ENCODE measurements at places on chromosomes 3 and 15.

DNA sequence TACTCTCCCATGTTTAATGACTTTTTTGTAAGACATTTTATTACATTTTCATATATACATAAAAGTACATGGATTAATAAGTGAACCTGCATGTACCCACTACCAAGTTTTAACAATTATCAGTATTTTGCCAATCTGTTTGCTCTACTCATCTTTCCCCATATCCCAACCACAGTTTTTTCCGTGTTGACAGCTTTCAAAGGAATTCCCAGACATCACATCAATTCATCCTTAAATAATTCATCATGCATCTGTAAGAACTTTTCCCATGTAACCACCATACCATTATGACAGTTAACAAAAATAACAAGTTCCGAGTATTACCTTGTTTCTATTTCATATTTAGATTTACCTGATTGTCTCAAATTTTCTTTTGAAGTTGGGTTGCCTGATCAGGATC is 436.7 kb downstream of the PDCD6IP start:
- DNase-seq, result no peak

DNA sequence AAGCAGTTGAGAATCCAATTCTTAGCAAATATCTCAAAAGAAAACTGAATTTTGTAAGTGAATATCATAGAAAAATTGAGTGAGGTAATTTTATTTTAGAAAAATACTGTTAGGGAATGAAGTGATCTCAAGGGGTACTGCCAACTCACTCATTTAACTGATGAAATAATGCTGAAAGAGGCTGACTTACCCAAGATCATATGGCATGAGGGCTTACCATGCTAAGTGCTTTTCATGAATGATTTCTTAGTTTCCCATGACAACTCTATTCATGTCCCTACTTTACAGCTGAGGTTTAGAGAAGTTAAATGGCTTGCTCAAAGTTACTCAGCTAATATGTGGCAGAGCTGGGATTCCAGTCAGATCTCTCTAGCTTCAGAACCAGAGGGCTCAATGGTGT is 30.6 kb downstream of the CCDC14 start:
- DNase-seq, result no peak

DNA sequence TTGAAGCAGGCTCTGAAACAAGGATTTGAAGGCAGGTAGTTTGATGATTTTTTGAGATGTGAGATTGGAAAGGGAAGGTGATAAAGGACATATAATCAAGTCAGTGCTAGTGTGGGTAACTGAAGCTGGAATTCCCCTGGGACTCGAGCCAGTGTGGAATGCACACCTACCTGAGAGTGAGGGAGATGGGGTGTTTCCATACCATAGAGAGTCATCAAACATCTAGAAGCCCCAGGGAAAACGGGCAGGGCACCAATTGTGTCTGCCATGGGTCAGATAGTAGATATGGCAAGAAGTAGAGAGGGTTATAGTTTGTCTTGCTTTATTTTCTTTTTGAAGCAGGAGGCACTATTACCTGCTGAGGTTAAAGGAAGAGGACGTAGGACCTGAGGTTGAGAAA is 120.0 kb downstream of the SSR3 start:
- no peak for DNase-seq

DNA sequence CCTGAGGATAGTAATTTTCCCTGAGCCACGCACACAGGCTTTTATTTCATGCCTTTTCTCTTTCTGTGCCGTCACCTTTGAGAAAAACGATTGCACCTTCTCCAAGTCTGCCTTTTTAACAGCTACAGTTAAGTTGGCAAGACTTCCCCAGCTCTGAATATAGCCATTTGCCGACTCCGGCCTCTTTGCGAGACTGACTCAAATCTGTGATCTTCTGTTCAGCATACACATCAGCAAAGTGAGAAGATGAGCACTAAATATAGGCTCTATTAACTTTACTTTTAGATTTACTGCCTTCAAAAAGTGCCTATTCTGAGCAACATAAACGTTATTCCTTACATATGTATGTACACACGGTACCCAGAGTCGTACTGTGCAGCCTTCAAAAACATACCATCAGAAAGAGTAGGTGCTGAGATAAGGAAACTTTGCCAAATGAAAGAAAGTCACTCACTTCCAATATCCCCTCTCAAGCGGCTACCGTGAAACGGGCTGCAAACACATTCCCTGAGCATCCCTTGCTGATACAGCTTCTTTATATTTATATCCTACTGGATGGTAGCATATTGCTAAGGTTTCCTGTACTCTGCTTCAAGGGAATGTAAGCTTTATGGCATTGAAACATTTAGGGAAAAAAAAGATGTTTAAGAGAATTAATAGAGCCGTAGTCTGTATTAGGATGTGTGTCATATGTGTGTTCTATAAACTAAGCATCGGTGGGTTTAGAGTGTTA is 283.3 kb upstream of the TPRG1 start:
- no peak for DNase-seq

- DNase-seq, result no peak
Measured at GRCh38 chr3:16848007-16848406, 36.7 kb upstream of the PLCL2 start.

DNA sequence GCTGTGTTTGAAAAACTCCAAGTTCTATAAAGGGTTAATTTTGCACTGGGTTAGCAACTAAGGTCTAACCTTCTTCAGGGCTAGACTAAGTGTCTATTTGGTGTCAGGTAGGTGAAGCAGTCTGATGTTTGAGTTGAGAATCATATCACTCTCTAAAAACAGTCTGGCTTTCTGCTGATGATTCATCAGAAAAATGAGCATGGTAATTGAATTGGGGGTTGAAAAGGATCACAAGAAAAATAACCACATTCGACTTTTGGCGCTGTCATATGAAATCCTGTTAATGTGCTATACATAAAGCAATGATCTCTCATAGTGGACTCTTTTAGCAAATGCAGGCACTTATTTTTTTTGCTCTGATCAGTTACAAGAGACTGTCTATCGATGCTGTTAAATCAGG is 242.2 kb upstream of the AZI2 start:
- no peak for DNase-seq

DNA sequence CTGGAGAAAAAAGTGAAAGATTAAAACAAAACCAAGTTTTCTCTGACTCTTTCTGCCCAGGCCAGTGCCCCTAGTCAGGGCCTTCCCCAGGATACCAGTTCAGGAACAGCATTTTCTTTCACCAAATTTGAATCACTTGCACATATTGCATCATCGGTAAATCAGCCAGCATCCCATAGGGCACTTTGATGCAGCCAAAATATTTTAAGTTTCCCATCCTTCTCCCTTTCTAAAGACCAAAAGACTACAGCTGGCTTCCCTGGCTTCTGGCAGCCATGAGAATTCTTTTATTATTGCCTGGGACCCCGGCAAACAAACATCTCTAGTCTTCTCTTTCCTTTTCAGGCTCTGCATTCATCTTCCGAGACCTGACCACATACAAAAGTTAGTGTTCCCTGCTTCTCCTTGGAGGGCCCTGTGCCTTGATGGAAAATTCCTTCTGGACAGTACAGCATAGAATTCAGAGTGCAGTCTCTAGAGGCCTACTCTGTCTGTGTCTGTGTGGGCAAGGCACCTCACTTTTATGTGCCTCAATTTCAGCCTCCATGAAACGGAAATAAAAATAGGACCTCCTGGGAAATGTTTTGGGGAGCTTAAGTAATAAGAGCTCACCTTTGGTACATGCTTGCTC is 348.0 kb downstream of the VPS13C start:
- no peak for DNase-seq

GRCh38 chr3:28586325-28586724 is 237.7 kb upstream of the AZI2 start:
- no peak for DNase-seq

DNA sequence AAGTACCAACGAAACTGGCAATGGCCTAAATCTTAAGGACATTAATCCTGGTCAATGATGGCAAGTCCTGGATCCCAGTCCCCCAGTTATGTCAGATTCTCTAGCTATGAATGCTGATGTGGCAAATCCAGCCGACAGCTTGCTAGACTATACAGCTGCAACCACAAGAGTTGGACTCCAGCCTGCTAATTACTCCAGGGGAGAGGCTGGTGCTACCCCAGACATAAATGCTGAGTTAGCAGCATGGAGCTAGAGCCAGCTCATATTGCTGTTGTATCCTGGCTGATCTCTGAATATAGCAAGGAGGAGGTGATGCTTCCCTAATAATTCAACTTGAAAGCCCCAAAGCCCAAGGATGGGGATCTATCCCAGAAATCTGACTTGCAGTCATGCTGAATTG is 207.1 kb downstream of the LRRN1 start:
- DNase-seq, result no peak

DNA sequence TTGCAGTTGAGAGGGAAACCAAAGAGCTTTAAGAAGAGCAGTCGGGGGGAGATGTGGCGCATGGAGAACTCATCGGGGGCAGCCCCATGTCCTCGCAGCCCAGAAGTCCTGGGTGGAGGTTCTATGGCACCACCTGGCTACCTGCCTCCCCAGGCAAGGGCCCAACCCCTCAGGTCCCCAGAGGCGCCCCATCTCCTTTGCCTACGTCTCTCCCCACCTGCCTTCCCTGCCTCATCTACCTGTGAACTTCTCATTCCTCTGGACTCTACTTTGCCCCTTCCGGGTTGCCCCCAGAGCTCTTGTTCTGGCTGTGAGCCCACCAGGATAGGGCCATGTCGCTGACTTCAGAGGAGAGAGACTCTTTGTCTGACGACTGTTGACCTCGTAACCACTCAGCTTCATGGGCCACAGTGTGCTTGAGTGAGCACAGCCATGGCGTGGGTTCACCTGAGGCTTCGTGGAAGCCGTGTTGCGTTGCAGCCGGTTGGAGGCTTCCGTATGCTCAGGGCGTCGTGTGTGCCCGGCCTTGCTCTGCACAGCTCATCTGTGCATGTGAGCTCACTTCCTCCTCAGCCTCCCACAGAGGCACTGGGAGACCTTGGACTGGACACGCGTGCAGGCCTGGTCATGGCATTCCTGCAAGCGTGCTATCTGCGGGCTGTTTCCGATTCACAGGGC is 13.4 kb downstream of the APBA2 start:
- no peak for DNase-seq

- no peak for DNase-seq
Measured at GRCh38 chr15:64096668-64097384, 1.0 kb downstream of the SNX1 start.

GRCh38 chr3:15521573-15521965 is at the start of gene COLQ:
TSS of gene COLQ (minus strand) at chr3:15521706. CDS start at chr3:15521625, 81 bp downstream.
- DNase-seq, result no peak

DNA sequence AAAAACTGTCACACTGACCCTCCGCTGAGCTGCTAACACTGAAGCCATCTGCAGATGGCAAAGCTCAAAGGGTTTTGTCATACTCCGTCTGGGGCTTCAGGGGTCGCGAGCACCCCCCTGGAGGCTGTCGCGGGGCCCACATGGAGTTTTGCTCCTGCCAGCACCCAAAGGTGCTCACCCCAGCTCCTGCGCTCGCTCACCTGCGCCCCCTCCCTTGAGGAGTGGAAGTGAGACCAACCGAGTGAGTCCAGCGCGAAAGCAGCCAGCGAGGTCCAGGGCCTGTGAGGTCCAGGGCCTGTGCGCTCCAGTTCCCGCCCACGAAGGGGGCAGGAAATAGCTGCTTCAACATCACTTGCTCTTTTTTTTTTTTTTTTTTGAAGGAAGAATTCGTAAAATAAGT is 208.5 kb downstream of the ROBO2 start:
- no peak for DNase-seq

DNA sequence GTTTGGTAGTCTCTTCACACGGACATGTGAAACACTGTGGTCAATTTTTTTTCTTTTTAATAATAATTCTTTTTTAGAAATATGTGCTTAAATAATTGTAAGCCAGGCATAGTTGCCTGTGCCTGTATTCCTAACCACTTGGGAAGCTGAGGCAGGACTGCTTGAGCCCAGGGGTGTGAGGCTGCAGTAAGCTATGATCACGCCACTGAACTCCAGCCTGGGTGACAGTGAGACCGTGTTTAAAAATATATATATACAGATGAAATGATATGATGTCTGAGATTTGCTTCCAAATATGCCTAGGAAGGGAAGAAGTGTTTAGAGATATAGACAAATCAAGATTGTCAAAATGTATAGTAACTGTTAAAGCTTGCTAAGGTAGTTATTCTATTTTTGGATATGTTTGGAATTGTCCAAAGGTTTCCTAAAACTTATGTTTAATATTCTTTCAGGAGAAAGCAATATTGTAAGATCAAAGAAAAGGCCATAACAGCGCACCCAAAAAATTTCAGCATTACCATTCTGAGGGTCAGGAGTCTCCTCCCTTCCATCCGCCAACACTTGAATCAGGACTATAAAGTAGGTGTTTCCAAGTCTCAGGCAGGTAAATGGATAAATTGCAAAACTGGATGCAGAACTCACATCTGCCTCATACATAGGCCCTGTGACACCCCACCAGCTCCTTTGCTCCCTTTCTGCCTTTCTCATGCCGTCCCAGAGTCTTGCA is 532 bp upstream of the SELENOT start:
- DNase-seq, result no peak

- DNase-seq, result no peak
Measured at GRCh38 chr3:149243540-149243939, 21.9 kb upstream of the CP start.

GRCh38 chr15:100922192-100923040 is 3.3 kb downstream of the LRRK1 start:
- DNase-seq, result no peak

DNA sequence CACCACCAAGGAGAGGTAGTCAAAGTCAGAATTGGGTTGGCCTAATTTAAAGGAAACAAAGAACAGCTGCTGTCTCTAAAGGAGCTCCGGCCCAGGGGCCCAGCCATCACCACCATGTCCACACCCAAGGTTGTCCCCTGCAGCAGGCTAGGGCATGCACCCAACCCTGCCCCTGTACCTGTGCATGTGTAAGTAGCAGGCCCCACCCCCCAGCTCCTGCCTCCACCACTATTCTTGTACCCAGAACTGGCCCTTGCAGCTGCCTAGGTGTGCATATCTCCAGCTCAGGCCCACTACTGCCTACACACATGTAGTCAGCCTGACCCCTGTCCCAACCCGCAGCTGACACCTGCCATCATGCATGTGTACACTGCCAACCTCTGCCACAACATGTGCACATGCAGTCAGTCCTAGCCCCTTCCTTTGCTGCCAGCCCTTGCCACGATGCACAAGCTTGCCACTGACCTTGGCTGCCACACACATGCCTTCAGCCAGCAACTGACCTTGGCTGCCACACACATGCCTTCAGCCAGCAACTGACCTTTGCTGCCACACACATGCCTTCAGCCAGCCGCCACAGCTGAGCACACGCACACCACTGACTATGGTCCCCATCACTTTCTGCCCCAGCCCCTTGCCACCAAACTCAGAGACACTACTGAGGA is 39.7 kb downstream of the FGF12 start:
- no peak for DNase-seq

- no peak for DNase-seq
Measured at GRCh38 chr3:15476378-15476777, 45.1 kb downstream of the COLQ start.

DNA sequence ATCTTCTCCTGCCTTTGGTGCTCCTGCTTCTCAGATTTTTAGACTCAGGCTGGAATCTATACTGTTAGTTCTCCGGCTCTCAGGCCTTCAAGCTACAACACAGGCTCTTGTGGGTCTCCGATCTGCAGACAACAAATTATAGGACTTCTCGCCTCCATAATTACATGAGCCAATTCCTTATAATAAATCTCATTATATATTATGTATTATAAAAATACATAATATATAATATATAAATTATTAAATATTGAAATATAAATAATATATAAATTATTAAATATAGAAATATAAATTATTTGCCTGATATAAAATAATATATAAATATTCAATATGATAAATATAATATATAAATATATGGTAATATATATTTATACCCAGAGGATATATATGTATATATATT is 1214.0 kb downstream of the ROBO2 start:
- DNase-seq, result no peak
